ENCODE measurements at places on chromosomes 1 and 21.

GRCh38 chr1:89842567-89843272 lies 21.9 kb downstream of the LRRC8D start:
- no peak for DNase-seq

DNA sequence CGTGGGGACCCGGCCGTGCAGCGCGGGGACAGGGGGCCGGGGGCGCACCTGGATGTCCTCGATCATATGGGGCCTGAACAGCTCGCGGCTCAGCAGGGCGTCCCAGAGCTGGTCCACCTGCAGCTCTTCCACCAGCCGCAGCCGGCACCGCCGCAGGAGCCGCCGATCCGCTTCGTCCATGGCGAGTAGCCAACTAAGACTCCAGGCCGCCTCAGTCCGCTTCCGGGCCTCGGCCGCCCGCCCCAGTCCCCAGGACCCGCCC lies at the start of gene CASP9:
Gene CASP9, minus strand, starts transcription at position 195 of the 262 bp plus-strand sequence. Its CDS starts 15 bp downstream, at position 180.
- DNase-seq = no peak

DNA sequence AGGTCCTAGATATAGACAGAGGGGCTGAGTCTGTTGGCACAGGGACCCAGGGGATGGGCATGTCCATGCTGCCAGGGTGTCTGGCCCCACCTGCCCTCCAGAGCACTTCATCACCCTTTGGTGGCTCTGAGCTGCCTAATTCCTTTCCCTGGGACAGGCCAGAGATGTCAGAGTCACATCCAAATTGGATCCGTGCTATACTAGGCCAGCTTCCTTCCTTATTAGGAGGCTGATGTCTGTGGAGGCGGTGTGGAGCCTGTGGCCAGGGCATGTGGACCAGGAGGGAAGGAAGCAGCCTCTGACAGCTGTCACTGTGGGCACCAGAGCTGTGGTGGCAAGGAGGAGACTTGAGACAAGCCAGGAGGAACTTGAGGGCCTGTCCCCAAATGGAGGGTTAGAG lies 77.7 kb upstream of the TMEM51 start:
- no peak for DNase-seq

GRCh38 chr1:8076176-8076575 lies 50.1 kb upstream of the ERRFI1 start:
- DNase-seq = no peak

- DNase-seq = no peak
Observed at GRCh38 chr1:28240024-28240423, 4.1 kb downstream of the ATP5IF1 start.

DNA sequence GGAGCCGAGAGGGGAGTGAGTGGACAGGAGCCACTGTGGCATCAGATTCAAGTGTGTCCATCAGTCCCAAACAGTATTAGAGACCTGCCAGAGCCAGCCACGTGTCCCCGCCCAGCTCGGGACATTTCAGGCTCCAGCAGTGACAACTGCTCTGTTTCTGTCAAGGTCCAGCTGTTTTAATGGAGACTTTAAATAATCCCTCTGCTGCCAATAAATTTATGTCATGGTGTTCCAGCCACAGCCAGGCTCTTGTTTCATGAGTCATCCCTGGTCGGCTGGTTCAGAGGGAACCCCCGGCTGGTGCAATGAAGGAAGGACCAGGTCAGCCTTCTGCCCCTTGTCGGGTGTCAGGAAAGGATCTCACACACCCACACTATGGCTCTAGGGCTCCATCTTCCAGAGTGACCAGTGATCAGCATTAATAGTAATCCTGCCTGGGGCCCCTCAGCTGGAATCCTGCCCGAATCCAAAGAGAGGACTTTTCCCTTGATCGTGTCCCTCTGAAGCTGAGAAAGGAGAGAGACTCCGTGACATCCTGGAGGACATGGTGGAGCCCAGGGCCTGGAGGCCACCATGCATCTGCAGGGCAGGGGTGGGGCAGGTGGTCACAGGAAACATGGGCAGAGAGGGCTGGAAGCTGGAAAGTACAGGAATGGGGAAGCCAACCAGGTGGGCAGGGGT lies 197.3 kb downstream of the MATN1 start:
- no peak for DNase-seq

GRCh38 chr21:41737651-41738324 lies 29.1 kb downstream of the RIPK4 start:
- no peak for DNase-seq

DNA sequence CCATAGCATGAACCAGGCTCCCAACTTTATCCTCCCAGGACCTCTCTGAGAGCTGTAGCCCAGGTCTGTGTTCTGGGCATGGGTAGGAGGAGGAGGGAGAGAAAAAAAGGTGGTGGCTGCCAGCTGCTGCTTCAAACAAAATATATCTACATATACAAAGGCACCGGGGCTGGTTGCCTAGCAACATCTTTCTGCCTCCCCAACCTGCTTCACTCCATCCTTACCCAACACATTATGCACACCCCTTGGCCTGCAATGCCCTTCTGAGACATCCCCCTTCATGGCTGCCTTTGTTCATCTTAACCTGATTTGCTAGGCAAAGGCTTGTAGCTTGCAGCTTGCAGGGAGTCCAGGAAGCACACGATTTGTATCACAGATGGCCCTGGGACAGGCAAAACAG lies 27.2 kb upstream of the ATP1A1 start:
- peak; percentile 3 for DNase-seq

GRCh38 chr1:155160128-155160527 lies 13.0 kb downstream of the KRTCAP2 start:
- no peak for DNase-seq

DNA sequence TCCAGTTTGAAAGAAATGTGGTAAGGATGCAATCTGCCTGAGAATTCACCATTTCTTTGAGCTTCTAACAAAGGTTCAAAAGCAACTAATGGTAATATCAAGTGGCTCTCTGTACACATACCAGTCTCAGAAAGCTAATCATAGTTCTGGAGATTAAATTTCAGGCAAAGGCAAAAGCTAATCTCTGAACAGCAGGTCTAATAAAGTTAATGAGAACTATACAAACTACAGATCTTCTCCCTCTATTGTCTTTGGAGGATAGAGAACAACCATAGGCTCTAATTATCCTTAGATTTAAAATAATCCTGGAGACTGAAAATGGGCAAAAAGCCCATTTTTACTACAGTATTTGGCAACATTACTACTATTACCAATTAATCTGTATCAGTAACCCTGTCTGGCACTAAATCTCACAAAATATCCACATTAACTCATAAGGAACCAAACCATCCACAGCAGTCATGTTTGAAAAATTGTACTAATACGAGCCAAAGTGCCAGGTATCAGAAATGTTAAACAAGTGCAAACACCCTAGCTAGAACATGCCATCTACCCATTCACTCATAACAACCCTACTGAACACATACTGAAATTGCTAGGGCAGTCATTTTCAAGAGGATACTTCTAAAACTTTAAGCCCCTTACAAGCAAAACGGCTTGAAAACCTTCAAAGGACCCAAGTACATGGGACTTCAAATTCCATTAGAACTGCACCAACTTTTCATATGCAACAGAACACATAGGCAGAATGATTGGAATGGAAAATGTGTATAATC lies 4.8 kb downstream of the DIPK1A start:
- DNase-seq = no peak

DNA sequence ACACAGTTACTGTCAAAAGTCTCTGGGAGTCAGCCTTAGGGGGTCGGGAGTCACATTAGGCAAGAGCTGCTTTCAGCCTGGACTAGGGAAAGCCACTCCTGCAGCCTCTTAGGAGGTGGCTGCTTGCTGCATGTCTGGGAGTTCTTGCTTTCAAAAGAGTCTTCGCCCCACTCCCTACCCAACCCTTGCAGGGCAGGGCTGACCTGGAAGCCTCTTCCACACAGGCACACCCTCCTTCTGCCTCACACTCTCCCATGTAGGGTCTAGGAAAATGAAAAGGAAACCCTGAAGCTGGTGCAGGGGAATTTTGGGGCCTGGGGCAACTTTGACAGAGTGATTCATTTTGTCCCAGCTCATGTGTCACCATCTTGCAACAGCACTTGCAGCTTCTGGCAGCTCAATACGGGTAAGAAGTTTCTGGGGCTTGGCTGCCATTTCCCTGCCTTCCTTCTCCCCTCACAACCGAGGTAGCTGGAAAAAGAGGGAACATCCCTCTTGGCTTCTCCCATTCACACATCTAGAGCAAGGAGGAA lies 37.3 kb downstream of the KCND3 start:
- DNase-seq = no peak

- DNase-seq = no peak
Observed at GRCh38 chr21:46435786-46436227, 22.9 kb upstream of the DIP2A start.

- no peak for DNase-seq
Observed at GRCh38 chr1:188406636-188407035, 1577.9 kb downstream of the PLA2G4A start.

DNA sequence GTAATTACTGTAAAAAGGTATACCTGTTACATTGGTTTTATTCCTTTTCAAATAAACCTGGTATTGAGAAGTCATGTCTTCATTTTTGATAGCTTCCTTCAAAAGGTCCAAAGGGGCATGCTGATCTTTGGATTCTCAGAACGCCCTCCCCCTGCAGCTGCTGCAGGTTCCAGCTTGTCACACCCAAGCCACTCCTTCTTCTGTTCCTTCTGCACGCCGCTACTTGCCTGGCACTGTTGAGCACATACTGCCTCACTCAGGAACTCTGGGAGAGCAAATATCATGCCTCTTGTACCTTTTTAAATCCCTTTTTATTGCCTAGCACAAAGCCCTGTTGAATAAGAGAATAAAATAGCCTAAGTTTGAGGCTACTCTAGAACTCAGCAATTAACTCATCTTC lies 136.9 kb downstream of the BARHL2 start:
- no peak for DNase-seq

GRCh38 chr21:25896501-25897056 lies 161.8 kb downstream of the GABPA start:
- DNase-seq = no peak

GRCh38 chr1:160419838-160420169 lies 19.4 kb downstream of the VANGL2 start:
- DNase-seq = no peak

DNA sequence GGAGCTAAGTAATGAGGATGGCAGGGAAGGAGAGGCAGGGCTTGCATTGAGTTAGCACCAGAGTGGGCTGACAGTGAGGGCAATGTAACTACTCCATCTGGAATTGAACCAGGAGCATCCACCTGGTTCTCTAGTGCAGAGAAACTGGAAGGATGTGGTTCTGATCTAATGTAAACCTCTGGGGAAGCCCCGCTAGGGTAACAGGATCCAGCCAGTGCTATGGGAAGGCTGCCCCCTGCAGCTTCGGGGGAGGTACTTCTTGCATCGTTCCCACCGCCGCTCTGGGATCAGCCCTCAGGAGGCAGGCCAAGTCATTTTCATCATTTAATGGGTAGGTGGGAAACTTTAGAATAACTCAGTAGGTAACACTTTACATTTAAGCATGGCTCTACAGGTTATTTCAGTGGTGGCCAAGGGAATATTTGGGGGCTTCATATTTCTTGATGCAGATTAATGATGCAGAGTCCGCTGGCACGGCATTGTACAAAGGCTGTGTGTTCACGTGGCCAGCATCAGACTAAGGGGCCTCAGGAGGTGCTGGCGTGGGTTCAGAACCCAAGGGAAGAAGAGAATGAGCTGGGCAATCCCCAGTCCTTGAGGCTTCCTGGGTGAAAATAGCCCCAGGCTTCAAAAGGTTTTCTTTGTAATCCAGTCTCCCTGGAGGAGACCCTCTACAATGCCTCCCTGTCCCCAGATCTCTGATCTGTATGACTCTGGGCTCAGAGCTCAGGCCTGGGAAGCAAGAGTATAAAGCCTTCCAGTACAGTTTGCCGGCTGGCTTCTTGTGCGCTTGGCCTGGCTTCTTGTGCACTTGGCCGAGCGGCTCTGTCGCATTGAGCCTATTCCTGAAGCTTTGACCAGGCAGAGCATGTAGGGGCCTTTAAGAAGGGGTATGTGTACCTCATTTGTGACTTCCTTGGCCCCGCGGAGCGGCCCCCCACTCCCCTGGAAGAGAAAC lies 26.4 kb upstream of the KAZN start:
- no peak for DNase-seq

- DNase-seq = no peak
Observed at GRCh38 chr1:211305044-211305443, 21.6 kb upstream of the TRAF5 start.

DNA sequence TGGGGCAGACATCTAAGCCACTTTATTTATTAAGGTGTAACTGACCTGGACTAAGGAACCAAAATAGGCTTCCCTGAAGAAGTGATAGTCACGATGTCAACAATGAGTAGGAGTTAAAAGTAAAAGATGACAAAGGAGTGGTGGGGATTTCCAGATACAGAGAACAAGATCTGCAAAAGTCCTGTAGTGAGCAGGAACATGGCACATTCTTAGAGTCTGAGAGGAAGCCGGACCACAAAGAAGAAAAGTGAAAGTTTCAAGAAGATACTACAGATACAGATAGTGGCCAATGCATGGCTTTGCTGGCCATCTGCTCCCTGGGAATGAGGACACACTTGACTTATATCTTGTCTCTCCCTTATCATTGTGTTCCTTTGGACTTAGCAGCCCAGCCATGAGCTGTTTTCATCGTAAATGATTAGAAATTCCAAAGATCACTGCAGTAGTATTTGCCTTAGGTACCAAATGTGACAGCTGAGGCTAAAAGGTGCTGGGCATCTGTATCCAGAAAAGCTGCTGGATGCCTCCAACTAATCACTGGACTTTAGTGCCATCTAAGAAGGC lies 302.4 kb upstream of the NR5A2 start:
- no peak for DNase-seq

GRCh38 chr1:98949166-98949565 lies 55.5 kb downstream of the PLPPR5 start:
- no peak for DNase-seq

- DNase-seq = no peak
Observed at GRCh38 chr1:164588516-164589341, 29.7 kb downstream of the PBX1 start.

- no peak for DNase-seq
Observed at GRCh38 chr1:13983393-13983792, 283.4 kb downstream of the PRDM2 start.

DNA sequence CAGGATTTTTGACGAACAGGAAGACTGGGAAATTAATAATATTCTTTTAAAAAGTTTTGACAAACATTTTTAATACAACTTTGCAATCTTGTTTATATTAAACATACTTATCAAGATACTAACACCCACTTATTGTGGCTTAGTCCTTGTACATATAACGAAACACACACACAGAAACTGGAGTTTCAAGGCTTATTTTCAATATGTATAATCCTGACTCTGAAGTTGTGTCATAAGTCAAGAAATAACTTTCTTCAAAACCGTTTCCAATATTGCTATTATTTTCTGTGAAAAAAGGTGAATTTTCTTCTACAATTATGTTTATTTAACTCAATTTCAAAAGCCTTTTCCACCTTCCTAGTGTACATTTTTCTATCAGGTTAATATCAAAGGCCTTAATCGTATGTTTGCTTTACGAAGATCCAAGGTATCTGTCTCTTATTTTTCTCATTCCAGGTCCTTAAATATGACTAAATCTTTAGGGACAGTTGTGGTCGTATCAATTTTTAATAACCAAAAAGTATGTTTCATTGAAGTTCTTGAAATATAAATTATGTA lies 1.8 kb downstream of the CDKN2C start:
- DNase-seq = no peak

GRCh38 chr1:173224280-173224892 lies 17.3 kb upstream of the TNFSF4 start:
- DNase-seq = no peak

GRCh38 chr1:116712510-116712909 lies 41.7 kb upstream of the CD2 start:
- no peak for DNase-seq

- no peak for DNase-seq
Observed at GRCh38 chr21:43321111-43321510, 105.8 kb downstream of the SIK1 start.

- DNase-seq = no peak
Observed at GRCh38 chr1:100266741-100267140, 725 bp downstream of the RTCA start.

Measured in stimulated activated CD8-positive, alpha-beta memory T cell treated with anti-CD3 and anti-CD28 coated beads, Interleukin-7, amount 100 ng/mL, for 1 hour (primary cell).